ENCODE measurements at places on chromosomes 1 and 21.

- no peak for DNase-seq
Measured at GRCh38 chr1:82775406-82776000, 974.8 kb downstream of the ADGRL2 start.

- DNase-seq: no peak
Measured at GRCh38 chr1:79364896-79365295, 358.4 kb upstream of the ADGRL4 start.

DNA sequence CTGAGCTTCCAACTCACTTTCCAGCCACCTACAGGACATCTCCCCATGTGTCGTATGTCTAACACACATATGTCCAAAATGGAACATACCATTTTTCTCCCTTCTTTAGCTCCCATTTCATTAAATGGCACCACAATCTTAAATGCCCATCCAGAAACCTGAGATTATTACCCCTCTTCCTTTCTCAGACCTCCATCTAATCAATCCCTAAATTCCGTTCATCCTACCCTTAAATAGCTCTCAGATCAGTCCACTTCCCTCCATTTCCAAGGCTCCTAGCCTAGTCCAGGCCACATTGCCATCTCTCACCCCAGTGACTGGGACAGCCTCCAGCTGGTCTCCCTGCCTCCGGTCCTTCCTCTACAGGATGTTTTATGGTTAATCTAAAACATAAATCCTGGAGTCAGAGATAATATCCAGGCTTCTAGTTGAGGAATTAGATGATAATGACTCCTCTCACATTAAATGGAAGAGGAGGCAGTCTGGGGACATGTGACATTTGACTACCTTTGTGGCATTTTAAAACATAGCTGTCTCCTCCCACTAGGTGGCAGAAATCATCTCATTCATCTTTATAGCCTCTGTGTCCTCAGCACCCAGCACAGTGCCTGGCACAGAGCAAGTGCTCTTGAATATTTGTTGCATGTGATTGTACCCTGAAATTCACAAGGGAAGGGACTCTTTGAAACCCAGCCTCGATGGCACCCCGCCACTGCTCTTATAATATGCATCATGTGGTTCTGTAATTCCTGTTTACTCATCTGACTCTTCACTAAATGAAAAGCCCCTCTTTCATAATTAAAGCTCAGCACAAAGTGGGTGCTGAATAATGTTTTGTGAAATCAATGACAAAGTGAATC lies 102.3 kb downstream of the TMEM53 start:
- no peak for DNase-seq

DNA sequence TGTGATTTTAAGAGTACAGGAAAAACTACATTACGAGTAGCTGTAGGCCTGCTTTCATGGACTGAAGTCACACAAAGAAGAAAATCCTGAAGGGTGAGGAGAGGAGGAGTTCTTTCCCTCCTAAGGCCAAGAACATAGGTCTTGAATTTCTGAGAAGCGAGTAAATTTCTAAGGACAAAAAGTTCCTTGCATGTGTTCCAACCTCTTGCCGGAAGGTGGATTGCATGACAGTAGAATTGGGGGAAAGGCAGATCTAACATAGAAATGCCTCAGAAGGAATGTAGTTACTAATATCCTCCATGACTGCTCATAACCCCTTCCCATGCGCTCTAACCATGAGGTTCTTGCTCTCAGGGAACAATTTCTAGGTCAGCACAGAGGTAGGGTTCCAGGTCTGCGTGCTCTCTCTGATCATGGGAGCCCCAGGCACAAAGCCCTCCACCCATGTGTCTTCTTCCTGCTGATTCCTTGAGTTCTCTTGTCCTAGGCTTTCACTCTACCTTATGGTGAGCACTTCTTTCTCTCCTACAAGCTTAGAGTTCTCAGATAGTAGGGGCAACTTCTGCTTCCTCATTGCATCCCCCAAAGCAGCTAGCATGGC lies 13.7 kb downstream of the CD2 start:
- DNase-seq: no peak

DNA sequence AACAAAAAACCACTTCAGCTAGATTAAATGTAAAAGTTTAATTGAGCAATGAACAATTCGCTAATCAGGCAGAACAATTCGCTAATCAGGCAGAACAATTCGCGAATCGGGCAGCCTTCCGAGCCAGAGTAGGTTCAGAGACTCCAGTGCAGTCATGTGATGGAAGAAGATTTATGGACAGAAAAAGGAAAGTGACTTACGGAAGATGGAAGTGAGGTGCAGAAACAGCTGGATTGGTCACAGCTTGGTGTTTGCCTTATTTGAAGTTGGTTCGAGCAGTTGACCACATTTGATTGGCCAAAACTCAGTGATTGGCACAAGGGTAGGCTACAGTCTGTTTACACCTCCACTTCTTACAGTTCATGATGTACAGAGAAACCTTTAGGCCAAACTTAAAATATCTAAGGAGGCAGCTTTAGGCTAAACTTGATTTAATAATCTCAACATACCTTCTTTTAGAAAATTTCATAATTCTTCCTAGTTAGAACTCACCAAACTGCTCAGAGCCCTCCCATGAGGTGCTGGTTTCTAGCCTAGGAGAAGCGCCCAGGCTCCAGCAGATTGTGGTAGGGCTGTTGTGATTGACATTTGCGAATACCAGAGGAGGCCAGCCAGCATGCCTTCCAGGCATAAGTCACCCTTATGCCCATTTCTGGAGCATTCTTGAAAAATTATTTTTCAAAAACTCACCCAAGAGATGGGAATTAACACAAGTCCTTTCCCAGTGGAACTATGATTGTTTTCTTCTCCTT lies 22.8 kb upstream of the KCNC4 start:
- no peak for DNase-seq

- peak; percentile 36 for DNase-seq
Measured at GRCh38 chr1:113940365-113941244, 11.5 kb downstream of the HIPK1 start.

- peak; percentile 48 for DNase-seq
Measured at GRCh38 chr1:212283741-212284140, 1.5 kb upstream of the PPP2R5A start.
